ENCODE measurements at places on chromosomes 13 and 19.
A peak's percentile ranks its signal among the peaks of the same experiment; 100 is the strongest.

GRCh38 chr13:37448153-37448552, 150.4 kb downstream of the POSTN start:
- no peak for DNase-seq

- DNase-seq: no peak
Observed at GRCh38 chr13:54965881-54966280, 1937.3 kb downstream of the OLFM4 start.

- DNase-seq: peak; percentile 49
Observed at GRCh38 chr13:52195401-52195837, 36.0 kb upstream of the NEK3 start.

DNA sequence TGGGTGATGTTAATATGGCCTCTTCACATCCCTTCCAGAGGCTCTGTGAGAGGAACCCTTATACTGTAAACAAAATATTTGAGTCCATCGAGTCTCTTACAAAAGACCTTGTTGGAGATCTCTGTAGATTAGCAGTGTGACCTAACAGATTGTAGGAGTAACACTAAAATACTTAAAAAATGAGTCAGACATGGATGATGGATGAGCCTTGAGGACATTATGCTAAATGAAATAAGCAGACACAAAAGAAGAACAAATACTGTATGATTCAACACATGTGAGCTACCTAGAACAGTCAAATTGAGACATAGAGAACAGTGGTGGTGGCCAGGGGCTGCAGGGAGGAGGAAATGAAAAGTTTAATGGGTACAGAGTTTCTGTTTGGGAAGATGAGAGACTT, 152.2 kb upstream of the UBL3 start:
- DNase-seq: no peak

DNA sequence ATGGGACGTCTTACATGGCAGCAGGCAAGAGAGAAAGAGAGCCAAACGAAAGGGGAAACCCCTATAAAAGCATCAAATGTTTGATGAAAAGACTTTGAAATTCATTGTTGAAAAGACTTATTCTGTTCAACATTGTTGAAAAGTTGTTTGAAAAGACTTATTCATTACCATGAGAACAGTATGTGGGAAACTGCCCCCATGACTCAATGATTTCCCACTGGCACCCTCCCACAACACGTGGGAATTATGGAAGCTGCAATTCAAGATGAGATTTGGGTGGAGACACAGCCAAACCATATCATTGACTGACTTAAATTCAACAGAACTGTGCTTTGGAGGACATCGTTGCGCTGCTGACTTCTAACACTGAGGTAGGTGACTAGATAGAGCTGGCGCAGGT, 48.0 kb upstream of the RCBTB2 start:
- DNase-seq: no peak

DNA sequence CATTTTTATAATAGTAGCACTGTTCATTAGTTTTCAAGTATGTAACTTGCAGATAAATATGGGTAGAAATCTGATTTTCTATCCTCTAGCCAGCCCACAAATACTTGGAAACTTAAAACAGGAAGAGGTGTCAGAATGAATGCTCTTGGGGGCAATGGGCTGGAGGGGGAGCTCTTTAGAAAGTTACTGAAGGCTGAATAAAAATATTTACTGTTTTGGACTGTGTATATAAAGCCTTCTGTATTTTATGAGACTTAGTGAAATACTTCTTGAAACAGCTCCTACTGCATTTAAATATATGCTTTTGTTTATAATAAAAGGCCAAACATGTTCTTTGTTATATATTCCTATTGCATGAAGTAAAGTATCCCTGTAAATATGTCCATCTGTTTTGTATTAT, 138.8 kb downstream of the RGCC start:
- DNase-seq: no peak

- no peak for DNase-seq
Observed at GRCh38 chr13:112732679-112733078, 42.8 kb downstream of the ATP11A start.

DNA sequence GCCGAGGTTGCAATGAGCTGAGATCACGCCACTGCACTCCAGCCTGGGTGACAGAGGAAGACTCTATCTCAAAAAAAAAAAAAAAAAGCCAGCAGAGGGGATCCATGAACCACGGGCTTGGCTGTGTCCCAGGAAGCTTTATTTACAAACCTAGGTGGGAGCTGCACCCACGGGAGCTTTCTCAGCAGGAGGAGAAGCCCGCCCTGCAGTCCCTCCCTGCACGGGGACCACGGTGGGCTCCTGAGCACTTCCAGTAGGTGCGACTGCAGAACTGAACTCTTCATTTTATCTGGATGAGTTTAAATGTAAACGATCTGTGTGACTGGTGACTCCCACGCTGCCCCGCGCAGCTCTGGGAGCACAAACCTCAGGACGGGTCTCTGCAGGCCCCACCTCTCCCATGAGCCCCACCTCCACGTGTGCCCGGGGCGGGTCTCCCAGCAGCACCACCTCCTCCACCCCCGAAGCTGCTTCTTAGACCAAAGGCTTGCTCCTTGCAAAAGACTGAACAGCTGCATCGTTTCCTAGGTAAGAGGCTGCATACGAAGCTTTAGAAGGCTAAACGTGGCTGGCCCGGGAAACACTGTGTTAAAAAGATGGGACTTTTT, 66.4 kb downstream of the SPACA7 start:
- no peak for DNase-seq

GRCh38 chr19:15623711-15624318, 8.8 kb downstream of the CYP4F8 start:
- no peak for DNase-seq

GRCh38 chr19:39152066-39152465, 26.5 kb downstream of the PAK4 start:
- no peak for DNase-seq

DNA sequence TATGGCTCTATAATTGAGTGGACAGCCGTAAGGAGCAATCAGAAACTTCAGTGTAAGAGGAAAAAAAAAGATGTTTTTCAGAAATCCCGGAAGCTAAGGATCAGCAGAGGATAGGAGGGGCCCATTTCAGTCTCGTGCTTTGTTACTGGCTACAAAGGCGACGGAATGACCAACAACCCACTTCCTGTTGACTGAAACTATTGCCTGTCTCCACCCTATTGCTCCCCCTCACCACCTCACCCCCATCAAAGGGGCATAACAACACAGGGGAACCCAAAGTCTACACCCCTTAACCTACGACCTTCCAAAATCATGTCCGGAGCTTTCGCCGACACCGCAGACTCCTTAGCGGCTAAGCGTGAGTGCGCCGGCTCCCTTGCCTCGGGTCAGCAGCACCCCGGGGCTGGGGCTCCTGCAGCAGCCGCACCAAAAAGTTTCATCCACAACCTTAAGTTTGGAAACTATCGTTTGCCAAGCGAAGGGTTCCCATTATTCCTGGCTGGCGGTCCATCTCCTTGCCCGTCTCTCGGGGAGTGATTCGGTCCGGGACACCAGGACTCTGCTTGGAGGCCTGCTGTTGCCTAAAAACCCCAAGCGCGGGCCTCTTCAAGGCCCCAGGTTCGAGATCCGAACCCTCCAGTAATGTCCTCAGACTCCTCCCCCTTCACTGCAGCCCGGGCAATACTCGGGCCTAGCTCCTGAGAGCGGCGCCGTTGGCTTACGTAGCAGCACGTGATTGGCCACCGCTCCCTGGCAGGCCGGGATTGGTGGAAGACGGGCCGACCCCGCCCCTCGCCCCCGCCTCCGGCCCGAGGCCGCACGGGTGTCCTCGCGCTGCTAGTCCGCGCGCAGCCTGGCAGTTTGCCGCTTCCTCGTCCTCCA, at the start of gene TPP2:
Gene TPP2, plus strand, starts transcription at position 840 of the 882 bp plus-strand sequence. CDS start 53 bp downstream, outside the sequence.
- peak; percentile 96 for DNase-seq

- DNase-seq: no peak
Observed at GRCh38 chr13:95494082-95494681, 58.3 kb upstream of the CLDN10 start.

GRCh38 chr13:111663953-111664421, 343.5 kb downstream of the TEX29 start:
- DNase-seq: no peak

- DNase-seq: no peak
Observed at GRCh38 chr13:52812941-52813340, 35.5 kb downstream of the PCDH8 start.

DNA sequence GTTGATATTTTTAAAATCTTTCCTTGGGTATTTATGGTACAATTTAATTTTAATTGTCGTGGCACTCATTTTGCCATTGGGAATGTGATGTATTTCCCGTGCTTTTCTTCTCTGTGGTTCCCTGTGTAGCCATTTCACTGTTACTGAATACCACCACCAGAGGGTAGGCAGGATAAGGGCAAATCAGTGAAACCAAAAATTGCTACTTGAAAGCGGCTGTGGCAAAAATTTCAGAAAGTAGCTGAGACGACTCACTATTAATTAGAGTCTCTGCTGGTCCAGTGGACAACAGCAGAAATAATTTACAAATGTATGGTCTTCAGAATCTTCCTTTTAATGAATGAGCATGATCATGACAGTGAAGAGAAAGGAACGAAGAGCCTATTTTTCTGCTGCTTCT, 34.4 kb upstream of the MIR17HG start:
- DNase-seq: no peak

GRCh38 chr19:39398297-39398864, 7.2 kb downstream of the MED29 start:
- no peak for DNase-seq

- no peak for DNase-seq
Observed at GRCh38 chr19:51903192-51903591, 1.6 kb downstream of the ZNF649 start.

Measured in stimulated activated naive CD4-positive, alpha-beta T cell (primary cell).